ENCODE measurements at places on chromosomes 5 and 9.

- DNase-seq: peak; percentile 79
Observed at GRCh38 chr5:142697356-142698255, 11.7 kb upstream of the FGF1 start.

GRCh38 chr5:171965745-171966144 is 40.7 kb downstream of the FBXW11 start:
- DNase-seq: no peak

GRCh38 chr5:42500003-42500599 is 76.9 kb downstream of the GHR start:
- DNase-seq: no peak

DNA sequence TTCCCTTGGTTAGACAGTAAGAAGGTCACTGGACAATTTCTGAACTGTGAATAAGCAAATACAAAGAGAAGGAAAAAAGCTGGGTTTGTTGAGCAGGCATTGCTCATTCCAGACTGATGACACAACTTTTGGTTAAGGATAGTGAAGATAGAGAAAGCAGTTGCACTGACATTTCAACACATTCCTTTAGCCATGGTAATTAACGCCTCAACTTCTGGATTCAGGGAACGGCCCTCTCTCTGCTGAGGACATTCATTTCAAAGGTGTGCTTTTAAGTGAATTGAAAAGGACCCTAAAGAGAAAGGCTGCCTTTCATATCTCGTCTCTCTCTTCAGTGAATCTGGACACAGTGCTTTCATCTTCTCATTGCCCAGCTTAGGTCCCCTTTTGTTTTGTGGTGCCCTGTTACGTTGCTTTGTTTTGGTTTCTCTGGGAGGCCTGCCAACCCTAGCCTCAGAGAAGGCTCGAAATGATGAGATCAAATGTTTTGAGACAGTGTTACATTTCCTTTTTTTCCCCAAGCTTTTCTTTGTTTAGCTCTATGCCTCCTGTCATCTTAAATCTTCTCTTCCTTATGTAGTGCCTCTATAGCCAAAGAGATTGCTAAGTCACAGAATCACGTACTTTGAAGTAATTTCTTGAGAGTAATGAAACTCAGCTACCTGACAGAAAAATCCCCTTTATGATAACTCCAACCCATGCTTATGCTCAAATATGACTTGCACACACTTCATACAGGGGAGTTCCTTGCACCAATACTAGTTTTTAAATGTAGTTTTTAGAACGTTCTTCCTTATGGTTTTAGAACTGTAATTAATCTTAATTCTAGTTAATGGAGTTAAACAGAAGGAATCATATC is 94.4 kb upstream of the IFNE start:
- DNase-seq: no peak

DNA sequence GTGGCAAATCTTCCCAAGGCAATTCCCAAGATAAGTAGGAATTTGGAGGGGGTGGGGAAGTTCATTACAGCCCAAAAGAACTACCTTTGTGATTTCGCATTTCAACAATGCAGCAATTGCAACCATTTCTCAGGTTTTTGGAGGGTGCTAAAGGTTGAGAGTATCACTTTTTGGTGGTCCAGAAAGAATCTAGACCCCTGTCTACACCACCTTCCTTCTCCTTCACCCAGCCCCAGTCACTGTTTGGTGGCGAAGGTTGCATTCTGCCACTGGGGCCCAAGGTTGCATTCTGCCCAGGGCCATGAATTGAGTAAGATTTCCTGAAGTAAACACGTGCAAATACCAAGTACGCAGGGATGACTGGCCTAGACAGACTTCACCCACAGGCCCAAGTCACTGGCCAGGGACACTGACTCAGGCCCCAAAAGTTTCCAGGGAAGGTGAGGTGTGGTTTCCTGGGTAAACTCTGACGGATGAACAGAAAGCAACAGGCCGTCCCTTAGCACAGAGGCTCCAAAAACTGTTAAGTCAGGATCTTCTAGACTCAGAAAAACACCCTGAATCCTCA is 5.7 kb downstream of the PDE6A start:
- DNase-seq: no peak

DNA sequence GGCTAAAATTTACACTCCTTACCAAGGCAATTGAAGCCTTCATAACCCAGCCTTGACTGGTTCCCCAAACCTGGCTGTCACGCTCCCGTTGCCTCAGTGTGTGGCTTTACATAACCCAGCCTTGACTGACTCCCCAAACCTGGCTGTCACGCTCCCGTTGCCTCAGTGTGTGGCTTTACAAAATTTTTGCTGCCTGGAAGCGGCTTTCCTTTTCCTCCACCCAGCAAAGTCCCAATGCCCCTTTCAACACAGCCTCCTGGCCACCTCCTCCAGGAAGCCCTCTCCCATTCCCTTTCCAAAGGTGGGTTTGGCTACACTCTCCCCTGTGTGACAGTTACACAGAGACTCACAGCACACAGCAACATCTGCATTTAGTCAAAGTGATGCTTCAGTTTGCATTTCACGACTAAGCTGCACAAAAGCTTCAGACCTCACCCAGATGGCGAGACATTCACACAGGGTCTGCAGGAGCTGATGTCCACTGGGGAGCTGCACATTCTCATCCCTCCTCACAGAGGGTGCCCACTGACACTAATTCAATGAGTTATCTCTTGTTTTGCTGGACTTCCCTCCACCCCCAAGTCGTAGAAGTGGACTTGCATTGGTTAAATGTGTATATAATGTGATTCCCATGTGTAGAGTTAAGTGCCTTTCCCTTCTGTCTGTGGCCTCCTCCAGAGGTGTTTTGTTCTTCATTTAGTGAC is 156.6 kb upstream of the PHYKPL start:
- DNase-seq: no peak

GRCh38 chr5:88555674-88556073 is 287.0 kb upstream of the TMEM161B start:
- no peak for DNase-seq

DNA sequence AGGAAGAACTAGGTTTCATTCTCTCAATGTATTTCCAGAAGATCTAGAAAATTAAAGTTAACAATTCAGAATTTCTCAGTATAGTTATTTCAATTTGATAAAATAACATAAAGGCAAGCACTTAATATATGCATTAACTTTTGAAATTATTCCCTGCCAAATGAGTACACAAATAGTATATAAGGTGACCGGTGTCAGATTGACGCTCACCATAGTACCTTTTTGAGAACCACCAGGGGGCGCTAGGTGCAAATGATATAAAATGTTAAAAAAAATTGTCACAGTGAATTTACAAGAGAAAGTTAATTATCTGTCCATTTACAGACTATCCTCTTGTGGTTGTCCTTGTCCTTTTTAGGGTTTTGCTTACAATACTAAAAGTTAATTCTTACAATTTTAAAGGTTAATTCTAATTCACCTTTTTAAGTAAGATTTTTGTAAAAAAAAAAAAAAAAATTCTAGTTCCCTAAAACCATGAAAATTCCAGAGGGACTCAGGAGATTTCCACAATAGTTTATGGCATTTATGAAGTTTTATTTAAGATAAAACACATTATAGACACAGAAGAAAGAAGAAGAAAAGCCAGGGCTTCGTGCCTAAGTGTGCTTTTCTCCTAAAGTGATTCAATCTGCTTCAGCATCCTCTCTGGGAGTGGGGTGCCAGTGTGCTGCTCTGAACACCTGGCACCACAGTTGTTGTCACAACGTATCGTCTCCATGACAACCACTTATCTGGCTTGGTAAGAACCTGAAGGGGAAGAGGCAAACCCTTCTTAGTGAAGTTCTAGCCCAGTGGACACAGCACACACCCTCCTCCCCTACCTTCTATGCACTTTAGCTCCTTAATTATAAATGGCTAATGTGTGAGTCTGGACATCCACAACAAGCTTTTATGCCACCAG is 1.7 kb downstream of the ADAMTS16 start:
- peak; percentile 70 for DNase-seq

- no peak for DNase-seq
Observed at GRCh38 chr9:72382405-72382804, 17.4 kb upstream of the ZFAND5 start.

DNA sequence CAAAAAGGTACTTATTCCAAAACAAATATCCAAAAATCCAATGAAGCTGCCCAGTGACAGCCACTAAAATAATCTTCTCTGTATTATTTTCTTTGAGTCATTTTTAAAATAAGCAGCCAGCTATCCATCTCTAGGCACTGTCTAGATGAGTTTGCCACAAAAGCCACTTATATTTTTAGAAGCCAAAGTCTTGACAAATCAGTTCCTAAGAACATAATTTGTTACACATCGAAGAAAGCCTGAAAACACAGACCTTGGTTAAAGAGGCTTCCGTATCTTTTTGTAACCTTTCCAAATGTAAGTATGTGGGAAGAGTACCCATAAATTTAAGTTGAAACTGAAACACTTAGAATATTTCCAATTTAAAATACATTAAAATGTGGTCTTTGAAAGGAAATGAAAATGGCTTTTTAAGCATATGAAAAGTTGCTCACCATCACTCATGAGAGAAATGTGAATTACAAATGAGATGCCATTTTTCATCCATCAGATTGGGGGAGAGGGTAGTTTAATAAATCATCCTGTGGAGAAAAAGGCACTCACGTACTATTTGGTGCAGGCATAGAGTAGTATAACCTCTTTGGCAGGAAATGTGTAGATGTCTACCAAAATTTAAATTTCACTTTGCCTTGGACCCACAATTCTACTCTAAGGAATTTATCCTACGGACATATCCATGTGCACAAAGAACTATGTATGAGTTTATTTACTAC is 180.4 kb downstream of the MLLT3 start:
- no peak for DNase-seq

DNA sequence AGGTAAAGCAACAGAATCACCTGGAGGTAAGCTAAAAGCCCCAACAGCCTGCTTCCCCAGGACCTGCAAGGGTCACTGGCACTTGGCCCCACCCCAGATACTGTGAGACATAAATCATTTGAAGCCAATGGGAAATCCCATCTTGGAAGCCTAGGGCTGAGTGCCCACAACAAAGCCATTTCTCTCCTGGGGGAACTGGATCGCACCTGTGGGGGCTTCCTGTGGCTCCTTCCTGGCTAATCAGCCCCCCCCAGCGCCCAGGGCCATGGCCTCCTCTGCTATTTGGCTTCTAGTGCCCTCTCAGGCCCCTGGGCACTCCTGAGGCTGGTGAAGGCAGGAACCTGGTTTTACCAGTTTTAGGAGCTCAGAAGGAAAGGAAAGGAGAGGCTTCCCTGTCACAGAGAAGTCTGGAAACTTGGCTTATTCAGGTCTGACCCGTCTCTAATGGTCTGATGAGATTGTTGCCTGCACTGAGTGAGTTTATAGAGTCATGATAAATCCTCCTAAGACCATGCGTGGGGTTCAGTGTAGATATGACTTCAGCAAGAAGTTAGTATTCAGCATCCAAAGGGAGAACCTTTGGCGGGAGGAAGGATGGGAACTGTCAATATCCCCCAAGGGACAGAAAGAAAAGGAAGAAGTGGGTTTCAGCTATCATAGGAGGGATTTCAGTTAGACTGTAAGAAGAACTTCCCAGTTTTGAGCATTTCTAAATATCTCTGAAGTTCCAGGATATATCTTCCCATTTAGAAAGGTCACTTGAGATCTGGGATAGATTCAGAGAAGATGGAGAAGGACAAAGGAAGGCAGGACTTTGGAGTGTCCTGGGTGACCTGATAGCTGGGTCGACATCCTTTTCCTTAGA is 1.2 kb downstream of the KCNMB1 start:
- DNase-seq: no peak

- DNase-seq: no peak
Observed at GRCh38 chr5:132263548-132264261, 6.2 kb downstream of the PDLIM4 start.

- DNase-seq: no peak
Observed at GRCh38 chr5:145244788-145245187, 590.4 kb downstream of the PRELID2 start.

DNA sequence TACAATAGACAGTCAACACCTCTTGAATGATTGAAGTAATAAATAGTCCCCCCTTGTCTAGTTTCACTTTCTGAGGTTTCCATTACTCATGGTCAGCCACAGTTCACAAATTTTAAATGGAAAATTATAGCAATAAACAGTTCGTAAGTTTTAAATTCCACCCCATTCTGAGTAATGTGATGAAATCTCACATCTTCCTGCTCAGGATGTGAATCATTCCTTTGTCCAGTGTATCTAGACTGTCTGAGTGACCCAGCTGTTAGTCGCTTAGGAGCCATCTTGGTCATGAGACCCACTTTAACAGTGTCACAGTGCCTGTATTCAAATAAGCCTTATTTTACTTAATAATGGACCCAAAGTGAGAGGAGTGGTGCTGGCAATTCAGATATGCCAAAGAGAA is 311.6 kb upstream of the PRR16 start:
- DNase-seq: no peak

DNA sequence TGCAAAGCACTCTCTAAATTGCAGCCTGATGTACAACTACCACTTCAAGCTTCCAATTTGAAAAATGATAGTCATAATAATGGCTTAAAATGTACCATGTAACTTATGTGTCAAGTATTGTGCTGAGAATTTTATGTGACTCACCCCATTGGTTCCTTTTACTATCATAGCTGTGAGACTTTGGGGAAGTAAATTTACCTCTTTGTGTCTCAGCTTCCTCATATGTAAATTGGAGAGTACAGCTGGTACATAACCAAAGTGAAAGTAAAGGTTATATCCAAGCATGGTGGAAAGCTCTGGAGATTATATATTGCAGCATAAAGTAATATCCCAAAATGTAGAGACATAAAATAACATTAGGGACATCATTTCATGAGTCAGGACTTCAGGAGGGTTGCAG is 2200.4 kb upstream of the C9orf72 start:
- DNase-seq: no peak

GRCh38 chr5:168317521-168318147 is 26.2 kb downstream of the WWC1 start:
- DNase-seq: peak; percentile 2

- no peak for DNase-seq
Observed at GRCh38 chr9:103658156-103658555, 436.0 kb upstream of the SMC2 start.

GRCh38 chr9:87535817-87536539 is 38.3 kb downstream of the DAPK1 start:
- no peak for DNase-seq

DNA sequence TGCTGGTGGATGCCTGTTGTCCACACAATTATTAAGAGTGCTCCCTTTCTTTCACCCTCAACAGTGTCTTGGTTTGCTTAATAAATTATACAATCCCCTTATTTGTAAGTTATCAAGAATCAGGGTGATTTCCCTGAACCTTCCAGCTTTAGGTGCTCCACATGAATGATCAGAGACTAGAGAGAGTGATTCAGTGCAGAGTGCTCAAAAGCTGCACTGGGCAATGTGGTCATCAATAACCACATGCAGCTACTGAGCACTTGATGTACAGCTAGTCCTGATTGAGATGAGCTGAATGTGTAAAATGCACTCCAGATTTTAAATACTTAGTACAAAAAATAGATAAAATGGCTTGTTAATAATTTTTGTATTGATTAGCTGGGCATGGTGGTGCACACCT is 76.8 kb upstream of the TRIO start:
- DNase-seq: no peak

DNA sequence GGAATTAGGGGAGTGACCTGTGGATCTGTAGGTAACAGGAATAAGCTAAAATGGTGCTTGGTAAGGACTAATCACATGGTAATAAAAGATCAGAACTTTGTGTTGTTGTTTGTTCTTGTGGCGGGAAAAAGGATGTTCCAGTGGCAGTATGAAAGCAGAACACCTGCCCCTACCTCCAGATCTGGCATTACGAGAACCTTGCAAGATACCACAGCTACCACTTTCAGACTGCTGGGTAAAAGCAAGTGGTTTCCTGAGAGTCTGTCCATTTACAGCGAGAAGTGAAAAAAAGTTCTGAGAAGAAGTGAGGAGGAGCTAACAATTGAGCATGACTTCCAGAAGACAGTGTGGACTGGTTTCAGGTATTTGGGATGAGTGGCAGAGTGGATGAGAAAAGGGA is 252.5 kb downstream of the TLE4 start:
- no peak for DNase-seq

- DNase-seq: no peak
Observed at GRCh38 chr5:2147504-2148311, 265.0 kb upstream of the IRX4 start.

Data from muscle of arm (tissue), 14 donors.